PC-9 (cell line): ENCODE measurements at places on chromosomes 3 and 15. TPM values are rescaled to one million over a fixed set of nuclear protein-coding genes. Genes with fewer than 3 reads are reported as not detected.

- peak; percentile 39 for DNase-seq
Observed at GRCh38 chr3:189446959-189447560, 184.1 kb upstream of the TP63 start.

DNA sequence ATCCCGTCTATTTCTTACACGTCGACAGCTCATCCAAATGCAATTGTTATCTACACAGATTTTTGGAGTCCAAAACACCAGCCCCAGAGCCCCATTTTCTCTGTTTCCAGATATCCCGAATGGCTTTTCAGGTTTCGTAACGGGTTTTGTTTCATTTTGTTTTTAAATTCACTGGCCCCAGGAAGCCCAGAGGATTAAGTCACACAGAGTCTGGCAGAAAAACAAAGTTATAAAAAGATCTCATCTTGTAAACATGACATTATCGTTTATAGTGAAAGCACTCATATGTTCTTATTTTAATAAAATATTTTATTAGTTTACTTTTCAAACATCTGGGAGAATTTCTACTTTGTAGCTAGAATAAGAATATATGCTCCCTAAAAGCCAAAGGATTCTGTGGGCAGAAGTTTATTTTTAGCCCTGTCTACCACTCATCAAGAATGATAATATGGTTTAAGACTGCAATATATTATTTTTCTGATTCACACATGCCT is 149.3 kb upstream of the SLC2A2 start:
- DNase-seq: no peak

DNA sequence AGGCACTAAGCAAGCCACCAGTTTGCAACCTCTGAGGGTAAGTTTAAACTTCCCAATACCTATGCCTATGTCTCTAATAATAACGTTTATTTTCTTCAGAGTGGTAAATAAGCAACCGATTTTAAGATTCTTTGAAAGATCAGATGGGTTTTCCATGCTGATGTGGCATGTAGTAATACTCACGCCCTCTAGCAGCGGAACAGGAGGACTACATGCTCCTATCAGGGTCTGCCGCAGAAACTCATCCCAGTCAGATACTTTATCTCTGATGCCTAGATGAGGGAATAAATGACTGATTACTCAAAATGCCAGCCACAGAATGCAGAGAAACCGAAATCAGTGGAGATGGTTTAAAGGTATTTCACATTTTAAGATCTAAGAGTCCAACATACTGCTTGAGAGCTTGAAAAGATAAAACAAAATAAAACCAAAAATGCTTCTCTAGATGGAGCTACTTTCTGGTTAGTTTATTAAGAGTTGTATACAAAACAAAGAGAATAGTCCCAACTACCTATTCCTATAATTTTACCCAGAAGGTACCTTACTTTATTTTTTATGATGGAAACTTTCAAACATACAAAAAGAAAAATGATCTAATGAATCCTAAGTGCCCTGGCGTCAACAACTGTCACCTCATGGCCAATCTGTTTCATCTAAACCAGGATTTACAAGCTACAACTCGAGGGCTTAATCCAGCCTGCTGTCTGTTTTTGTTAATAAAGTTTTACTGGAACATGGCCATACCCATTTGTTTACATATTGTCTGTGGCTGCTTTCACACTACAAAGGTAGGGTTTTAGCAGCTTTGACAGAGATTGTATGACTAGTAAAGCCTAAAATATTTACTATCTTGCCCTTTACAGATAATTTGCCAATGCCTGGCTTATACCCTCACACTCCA is 37.5 kb upstream of the STIMATE start:
- no peak for DNase-seq

GRCh38 chr3:178083906-178084866 is 452.1 kb upstream of the KCNMB2 start:
- DNase-seq: no peak

- no peak for DNase-seq
Observed at GRCh38 chr15:40040770-40041169, 1.8 kb upstream of the SRP14 start.

DNA sequence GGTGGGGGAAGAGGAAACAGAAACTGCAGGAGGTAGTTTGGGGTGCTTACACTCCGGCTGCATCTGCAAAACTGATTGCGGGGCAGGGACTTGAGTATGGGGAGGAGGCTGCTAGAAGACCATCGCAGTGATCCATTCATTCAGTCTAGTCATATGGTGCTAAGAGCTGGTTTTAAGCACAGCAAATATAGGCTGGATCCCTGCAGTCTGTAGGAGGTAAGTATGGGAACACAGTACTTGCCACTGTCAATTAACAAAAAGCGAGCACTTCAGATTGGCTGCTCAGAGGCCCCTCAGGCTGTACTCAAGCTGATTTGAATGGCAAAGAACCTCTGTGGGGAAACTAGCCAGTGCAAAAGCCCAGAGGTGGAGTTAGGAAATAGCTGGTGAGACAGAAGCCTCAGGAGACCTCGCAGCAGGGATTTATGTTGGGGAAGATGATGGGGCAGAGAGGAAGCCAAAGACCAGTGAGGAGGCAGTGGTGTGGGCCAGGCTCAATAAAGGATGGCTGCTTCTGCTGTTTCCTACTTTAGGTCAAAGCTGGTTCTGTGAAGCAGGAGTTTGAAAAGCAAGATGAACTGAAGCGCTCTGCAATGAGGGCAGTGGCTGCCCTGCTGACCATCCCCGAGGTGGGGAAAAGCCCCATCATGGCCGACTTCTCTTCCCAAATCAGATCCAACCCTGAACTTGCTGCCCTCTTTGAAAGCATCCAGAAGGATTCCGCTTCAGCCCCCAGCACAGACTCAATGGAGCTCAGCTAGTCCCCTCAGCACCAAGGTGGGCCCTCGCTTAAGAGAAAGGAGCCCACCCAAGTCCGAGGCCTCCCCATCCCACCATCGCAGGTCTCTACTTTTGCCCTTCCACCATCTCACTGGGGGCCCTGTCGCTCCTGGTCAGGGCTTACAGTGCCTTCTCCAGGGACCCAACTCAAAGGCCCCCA is 7.9 kb downstream of the RPL32 start:
- no peak for DNase-seq

DNA sequence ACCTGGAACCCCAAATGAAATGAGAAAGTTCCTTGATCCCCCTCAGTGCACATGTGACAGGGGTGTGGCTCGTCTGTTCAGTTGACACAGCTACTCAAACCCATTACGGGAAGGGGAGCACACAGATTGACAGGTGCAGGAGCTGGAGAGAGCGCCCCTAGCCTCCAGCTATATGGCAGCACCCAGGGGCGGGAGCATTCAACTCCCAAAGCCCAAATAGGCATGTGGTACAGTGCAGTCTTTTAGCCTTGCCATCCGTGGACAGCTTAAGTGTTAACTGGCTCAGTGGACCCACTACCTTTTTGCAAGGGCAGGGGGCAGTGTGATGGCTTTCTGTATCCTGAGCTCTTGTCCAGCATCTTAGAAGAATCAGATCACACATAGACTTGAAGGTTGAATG is 1374.2 kb upstream of the ALCAM start:
- no peak for DNase-seq

DNA sequence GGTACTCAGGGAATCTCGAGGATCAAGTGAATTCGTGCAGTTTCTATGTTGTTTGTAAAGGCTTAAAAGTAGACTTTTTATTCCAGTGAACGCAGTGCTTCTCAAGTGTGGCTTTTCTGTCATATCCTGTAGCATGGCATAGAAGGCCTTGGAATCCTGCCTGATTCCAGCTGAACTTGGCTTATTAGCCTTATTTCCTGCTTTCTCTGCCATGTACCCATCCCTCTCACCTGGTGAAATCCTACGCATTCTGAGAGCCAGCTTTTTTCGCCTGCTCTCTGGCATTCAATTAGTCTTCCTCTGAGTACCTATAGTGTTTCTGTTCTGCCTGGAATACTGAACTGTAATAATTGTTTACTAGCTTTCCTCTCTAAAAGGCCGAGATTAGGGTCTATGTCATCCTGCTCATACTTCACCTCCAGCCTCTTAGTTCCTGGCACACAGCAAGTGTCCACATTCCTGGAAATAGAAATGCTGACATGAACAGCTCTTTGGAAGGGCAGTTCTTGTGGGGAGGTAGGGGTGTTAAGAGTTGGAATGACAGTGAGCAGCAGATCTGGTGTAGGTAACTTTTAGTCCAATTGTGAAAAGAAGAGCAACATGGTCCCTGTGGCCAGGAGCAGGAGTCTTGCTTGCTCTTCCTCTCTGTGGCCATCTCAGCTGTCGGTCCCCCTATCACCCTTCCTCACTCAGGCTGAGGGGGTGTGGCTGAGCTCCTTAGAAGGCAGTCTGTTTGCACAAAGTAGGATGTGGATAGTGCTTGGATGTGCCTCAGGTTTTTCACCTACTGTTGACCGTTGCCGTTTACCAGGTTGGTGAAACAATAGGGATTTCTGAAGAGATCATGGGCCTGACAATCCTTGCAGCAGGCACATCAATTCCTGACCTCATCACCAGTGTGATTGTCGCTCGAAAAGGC is 30.4 kb downstream of the SLC24A1 start:
- DNase-seq: no peak

DNA sequence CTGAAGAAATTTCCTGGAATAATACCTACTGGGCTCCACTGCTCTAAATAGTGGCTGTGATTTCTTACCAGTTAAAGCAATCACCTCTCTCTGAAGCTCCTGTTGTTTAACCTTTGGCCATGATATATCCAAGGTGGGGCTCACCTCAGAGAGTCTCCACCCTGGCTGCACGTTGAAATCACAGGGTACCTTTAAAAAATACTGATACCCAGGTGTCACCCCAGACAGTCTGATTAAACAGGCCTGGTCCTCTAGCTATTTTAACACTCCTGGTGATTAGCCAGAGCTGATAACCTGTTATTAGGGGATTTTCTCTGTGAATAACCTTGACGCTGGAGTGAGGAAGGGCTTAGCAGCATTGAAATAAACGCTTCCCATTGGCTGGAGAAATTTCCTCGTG is 22.3 kb upstream of the ZBTB38 start:
- no peak for DNase-seq

GRCh38 chr3:133830071-133830470 is 24.5 kb downstream of the SRPRB start:
- DNase-seq: no peak

- no peak for DNase-seq
Observed at GRCh38 chr15:70056091-70056680, 41.5 kb downstream of the TLE3 start.

DNA sequence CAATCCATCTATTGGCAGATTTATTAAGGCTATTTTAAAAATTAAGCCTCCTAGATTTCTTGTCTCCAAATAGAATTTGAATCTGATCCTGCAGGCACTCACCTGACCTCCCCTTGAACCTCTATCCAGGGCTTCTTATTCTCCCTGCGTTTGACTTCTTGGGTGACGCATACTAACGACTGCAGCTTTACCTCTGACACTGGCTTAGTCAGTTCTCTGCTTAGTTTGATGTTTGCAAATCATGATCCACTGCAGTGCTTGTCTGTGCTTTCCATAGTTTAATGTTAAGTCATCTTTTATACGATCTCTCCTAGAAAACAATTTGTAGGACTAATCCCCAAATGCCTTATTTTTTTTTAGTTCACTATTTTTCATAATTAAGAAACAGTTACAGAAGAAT is 233.1 kb downstream of the ROBO1 start:
- no peak for DNase-seq

- peak; percentile 46 for DNase-seq
Observed at GRCh38 chr15:59255680-59256336, 49.2 kb downstream of the LDHAL6B start.

- no peak for DNase-seq
Observed at GRCh38 chr3:153171918-153172317, 9.9 kb downstream of the RAP2B start.

DNA sequence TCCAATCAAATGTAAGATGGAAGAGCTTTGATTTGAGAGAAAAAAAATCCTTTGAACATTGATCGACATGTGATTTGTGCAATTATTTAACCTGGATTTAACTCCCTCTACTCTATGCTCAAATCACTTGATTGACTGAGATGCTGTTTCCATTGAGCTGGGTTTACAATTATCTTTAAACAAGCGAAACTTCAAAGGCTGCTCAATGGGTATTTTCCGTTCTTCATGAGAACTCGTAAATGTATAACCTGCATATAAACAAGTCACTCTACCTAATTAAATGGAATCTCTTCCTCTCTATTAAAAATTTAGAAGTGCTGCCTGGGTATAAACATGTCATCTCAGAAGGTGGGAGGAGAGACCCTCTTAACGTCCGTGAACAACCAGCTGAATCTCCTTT is 71.9 kb downstream of the ANXA2 start:
- no peak for DNase-seq

- no peak for DNase-seq
Observed at GRCh38 chr3:195096053-195096452, 174.9 kb downstream of the XXYLT1 start.

GRCh38 chr3:42660898-42661297 is 7.4 kb downstream of the ZBTB47 start:
- DNase-seq: no peak

DNA sequence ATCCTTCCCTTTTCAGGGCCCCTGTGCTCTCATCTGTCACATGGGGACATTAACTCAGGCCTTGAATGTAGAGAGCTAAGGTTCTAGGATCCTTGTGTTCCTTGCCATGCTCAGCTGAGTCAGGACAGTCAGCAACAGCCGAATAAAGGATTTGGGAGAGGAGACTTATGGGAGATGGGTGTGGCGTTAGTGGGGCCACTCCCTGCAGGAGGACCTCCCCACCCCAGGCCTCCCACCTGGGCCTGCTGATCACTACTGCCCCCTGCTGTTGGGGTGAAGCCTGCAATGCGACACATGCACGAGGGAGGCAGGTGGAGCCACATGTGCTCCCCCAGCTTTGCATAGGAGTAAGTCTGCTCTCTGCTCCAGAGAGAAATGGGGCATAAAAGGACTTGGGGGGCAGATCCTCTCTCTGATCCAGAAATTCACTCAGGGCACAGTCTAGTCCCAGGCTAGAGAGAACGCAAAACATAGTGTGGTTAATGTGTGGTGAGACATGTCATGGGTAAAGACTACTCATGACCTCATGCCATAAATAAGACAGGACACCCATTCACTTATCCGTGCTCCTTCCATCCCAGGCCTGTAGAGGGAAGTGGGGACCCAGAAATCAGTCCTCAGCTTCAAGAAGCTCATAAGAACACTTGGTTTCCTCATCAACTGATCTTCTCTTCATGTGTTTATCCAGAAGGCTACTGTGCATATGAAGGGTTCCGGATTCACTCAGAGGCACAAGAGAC is 19.4 kb downstream of the RBP1 start:
- DNase-seq: no peak

GRCh38 chr3:95613993-95614392 is 1200.4 kb upstream of the EPHA6 start:
- DNase-seq: peak; percentile 17

Gene MST1R
- total RNA-seq: 84.3 and 98.3 TPM in 2 replicates

Gene CCR8
- not detected in 2 replicates for total RNA-seq

Gene SLC28A1
- total RNA-seq: 0.70 and 1.2 TPM in 2 replicates

Gene HYAL1
- 1.3 and 1.9 TPM in 2 replicates for total RNA-seq

Gene FBXO40
- not detected in 2 replicates for total RNA-seq

Gene MESD
- 21.9 and 22.8 TPM in 2 replicates for total RNA-seq

Gene ZIC4
- total RNA-seq: not detected in 2 replicates

Gene CDAN1
- total RNA-seq: 19.2 and 23.4 TPM in 2 replicates

Gene ECE2
- total RNA-seq: not detected in 2 replicates

Gene TERC
- total RNA-seq: 7.6 and 22.7 TPM in 2 replicates

Gene BTBD1
- 24.7 and 28.2 TPM in 2 replicates for total RNA-seq

Gene ZPLD1
- not detected in 2 replicates for total RNA-seq

Gene DNAJA4
- 0.33 and 0.35 TPM in 2 replicates for total RNA-seq
